ENCODE measurements at places on chromosomes 5 and 9.

- peak; percentile 84 for DNase-seq
Measured at GRCh38 chr9:131678499-131679111, 61.3 kb downstream of the RAPGEF1 start.

GRCh38 chr5:103973669-103974068 lies 411.1 kb upstream of the NUDT12 start:
- DNase-seq = no peak

DNA sequence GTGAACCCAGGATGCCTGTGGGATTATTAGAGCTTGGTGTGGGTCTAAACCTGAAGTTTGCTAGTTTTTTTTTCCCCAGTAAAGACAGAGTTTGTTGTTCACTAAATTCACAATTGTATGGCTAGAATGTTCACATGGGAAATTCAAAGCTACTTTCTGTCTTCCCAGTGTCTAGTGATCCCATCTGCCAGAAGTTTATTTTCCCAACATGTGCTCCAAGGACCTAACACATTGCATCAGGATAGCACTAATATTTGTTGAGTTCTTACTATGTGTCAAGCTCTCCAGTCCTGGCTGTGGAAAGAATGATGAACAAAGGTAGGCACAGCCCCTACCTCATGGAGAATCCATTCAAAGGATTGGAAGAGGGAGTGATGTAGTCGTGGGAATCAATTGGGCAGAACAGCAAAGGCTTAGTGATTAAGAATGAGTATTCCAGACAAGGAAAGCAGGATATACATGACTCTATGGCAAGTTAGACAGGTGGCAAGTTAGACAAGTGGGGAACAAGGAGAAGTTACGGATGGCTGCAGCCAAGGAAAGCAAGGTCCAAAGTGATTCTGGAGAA lies 521.5 kb upstream of the WWC1 start:
- DNase-seq = no peak

DNA sequence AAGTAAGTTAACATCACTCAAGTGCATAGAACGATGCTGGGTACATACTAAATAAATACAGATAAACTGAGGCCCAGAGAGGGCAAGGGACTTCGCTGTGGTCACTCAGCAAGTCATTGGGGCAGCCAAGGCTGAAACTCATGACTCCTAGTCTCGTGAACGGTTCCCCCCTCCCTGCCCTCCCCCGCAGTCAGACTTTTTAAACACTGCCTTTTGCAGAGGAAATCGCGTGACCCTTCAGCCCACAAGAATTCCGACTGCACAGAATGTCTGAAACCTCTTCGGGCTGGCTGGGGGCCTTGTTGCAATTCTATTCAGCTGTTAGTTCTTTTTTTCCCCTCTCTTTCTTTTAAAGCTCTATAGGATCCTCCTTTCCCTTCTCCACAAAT lies 28.1 kb downstream of the NEK6 start:
- DNase-seq = no peak

DNA sequence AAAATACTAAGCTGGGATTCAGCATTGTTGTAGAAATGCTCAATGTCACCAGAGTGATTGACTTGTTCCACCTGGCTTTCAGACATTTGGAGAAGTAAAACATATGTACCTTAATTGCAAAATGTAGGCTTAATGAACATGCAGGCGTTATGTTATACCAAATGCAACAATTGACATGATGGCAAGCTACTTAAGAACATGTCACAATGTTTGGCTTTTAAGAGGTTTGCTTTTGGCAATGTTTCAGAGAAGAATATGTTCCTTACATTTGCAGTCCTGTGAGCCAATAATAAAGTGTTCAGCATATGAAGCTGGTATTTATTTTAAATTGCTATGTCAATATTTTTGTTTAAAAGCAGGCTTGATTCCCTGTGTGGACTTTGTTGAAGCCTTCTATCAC lies 111.7 kb upstream of the NUDT12 start:
- DNase-seq = no peak

DNA sequence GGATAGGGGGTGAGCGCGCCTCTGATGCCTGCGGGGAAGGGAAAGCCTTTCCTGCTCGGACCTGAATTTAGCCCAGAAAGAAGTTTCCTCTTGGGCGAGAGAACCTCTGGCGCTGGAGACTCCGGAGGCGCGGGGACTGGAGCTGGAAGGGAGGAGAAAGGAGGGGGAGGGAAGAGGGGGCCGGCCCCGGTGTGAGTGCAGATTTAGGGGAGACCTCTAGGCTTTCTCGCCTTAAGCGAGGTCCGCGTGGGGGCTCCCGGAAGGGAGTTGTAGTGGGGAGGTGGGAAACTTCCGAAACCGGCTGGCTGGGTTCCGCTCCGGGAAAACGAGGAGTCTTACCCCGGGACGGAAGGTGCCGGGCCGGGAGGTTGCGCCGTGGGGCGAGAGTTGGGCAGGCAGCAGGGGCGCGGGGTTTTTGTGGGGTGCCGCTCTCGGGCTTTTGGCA lies 1.3 kb downstream of the PCSK5 start:
- DNase-seq = no peak

- DNase-seq = no peak
Measured at GRCh38 chr5:5419291-5420210, 2.9 kb upstream of the ICE1 start.

GRCh38 chr5:80127116-80127552 lies 92.0 kb downstream of the THBS4 start:
- DNase-seq = no peak

DNA sequence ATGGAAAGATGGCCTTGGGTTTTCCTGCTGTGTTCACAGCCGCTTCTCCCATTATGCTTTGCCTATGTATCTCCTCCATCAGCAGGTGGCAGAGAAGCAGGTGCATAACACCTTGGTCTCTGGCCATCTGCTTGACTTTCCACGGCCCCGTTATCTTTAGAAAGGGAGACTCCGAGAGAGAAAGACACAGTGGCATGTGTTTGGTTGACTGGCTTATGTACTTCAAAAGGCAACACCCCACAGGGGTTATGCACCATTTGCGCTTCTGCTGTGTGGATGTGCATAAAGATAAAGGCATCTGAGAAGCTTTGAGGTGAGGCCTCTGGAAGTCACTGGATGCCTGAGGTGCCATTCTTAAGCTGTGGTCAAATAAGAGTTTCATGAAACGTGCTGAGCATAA lies 138.4 kb downstream of the EGFLAM start:
- DNase-seq = no peak

GRCh38 chr5:14237317-14238086 lies 94.4 kb downstream of the TRIO start:
- no peak for DNase-seq

DNA sequence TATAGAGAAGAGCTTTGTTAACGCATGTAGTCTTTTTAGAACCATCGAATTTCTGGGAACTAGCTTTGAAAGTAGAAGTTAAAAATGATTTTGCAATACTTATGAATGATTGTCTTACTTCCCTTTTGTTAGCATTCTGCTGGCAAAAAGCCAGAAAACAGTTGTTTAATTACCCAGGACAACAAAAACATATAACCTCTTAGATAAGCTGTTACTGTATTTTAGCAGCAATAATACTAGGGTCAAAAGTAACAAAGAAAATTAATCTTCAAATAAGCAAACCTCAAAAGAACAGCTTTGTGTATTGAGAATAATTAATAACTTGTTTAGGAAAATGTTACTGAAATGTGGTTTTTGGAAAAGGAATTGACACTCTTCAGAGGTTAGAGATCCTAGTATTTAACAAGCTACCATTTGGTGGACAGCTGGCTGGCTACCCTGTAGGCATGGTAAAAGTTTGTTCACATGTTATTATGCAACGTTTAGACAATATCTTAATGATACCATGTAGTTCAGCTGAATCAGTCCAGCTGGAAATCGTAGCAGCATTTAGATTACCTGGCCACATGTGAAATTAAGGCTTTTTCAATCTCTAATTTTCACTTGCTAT lies 3.8 kb downstream of the FGF10 start:
- DNase-seq = no peak

DNA sequence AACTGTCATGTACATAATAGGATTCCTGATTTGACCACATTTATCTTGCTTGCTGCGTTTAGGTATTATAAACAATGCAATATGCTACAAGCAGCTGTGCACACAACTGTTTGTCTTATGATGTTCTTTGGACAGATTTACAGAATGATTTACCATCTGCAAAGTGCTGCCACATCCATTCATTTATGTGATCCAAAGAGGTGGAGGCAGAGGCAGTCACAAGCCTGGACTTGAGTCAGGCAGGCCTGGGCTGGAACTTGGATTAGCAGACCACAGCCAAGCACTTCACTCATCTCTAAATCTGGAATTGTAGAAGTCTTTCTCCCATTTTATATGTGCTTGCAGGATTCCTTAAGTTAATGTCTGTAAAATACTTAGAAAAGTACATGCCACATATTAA lies 149.0 kb downstream of the INSYN2B start:
- DNase-seq = no peak

DNA sequence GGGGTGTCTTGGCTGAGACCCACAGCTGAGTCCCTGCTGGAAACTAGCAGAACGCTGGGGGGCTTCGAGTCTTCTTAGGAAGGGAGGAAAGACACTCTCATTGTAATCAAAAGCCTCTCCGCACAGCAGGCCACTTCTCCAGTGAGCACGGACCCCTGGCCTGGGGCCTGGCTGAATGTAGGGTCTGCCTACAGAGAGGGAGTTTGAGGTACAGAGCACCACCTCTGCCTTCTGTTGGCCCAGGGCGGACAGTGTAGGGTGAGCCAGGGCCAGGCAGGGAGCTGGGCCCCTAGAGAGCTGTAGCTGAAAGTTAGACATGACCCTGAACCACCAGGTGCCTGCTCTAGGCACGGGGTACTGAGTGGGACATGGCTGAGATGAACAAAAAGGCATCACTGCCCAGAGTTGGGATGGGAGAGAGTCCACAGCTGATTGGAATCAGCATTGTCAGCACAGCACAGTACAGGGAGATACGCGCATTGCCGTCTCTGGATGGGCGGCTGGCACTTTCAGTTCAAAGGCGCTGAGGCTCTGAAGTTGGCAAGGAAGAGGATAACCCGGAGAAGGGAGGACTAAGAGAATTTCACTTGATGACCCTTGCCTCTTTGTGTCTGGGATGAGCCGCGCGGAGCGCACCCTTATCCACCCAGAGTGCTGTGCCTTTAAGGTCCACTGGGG lies 363 bp upstream of the SLC25A48 start:
- DNase-seq = no peak

- DNase-seq = no peak
Measured at GRCh38 chr9:91954841-91955471, 4.9 kb upstream of the ROR2 start.

GRCh38 chr9:127873223-127873691 lies 4.2 kb downstream of the AK1 start:
- no peak for DNase-seq

- no peak for DNase-seq
Measured at GRCh38 chr5:94314460-94315131, 303.8 kb downstream of the KIAA0825 start.

- no peak for DNase-seq
Measured at GRCh38 chr5:159955056-159955624, 38.9 kb downstream of the ADRA1B start.

- no peak for DNase-seq
Measured at GRCh38 chr5:118378959-118379358, 609.4 kb downstream of the DTWD2 start.

DNA sequence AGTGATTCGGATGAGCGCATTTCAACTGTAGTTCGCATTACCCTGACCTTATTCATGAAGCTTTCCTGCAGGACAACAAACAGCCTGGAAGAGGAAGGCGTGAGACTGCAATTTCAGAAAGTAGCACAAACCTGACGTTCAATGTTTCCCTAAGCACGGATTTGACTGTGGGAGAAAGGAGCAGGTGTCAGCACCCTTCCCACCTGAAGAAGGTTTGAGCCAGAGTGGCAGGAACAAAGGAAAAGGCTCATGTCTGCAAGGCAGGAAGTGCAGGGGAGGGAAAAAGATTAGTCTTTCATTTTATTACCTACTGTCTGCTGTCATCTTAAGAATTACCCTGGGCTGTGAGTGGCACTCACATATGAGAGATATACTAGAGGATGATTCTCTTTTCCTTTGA lies 114.0 kb downstream of the MED10 start:
- no peak for DNase-seq

- no peak for DNase-seq
Measured at GRCh38 chr9:98256756-98257155, 1.3 kb upstream of the TBC1D2 start.

- no peak for DNase-seq
Measured at GRCh38 chr9:212297-212696, 2.4 kb upstream of the DOCK8 start.

DNA sequence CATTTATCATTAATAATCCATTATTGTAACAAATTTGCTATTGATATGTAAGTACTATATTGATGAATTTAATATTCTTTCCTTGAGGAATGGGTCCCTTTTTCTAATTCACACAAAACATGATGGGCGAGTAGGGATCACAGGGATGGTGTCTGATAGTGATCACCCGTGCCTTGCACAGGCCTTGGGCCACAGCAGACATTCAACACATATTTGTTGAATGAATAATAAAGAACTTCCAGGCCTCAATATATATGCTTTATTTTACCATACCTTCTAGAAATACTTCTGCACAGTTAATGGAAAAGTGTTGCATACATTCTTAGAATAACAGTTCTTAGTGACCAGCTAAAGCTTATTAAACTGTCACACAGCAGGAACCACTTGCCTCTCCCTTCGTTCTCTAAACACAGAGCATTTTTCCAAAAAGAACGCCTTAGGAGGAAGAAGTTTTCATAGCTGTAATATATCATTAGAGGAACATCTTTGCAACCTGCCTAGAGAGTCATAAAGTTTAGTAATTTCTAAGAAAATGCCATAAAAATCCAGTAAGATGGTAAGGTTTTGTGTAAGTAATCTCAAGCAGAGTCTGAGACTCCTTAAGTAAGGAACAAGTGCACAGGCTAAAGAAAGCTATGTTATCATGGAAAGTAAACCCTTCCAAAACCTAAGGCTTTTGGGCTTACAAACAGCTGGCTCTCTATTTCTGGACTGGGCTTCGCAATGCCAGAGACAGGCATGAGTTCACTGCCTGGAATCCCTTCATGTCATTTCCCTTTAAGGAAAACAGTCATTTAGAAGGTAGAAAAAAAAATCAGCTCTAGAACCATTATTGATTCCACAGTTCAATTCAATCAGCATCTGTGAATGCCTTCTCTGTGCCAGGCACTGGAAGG lies 17.7 kb downstream of the TTLL11 start:
- DNase-seq = no peak

GRCh38 chr5:40660751-40661150 lies 19.0 kb upstream of the PTGER4 start:
- DNase-seq = no peak

DNA sequence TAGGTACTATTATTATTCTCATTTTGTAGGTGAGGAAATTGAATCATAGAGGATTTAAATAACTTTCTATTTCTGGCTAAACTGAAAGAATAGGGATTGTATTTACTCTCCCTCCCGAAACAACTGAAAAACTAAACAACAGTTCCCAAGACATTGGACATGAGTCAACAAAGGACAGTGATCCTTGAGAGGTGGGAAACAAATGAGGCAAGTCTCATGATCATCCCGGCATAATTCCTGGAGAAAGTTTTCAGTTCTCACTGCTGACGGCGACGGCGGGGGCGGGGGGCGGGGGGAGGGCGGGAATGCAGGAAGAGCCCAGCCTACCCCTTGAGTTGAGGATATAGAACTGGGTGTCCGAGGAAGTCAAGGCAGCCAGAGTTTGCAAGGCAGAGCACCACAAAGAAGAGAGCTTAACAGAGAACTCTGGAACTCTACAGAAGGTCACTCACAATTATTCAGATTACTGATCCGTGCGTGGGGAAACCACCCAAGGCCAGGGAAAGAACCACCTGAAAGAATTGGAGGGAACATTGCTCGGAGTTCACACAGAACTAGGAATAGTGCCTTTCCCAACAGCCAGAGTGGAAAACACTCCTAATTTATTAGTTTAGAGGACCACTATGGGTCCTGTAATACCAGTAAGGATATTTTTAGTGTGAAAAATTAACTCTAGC lies 27.4 kb upstream of the WHRN start:
- DNase-seq = no peak
